ENCODE measurements at places on chromosomes 13 and 19.
A peak's percentile ranks its signal among the peaks of the same experiment; 100 is the strongest.

GRCh38 chr13:88526853-88527215, 855.7 kb downstream of the SLITRK5 start:
- no peak for DNase-seq

DNA sequence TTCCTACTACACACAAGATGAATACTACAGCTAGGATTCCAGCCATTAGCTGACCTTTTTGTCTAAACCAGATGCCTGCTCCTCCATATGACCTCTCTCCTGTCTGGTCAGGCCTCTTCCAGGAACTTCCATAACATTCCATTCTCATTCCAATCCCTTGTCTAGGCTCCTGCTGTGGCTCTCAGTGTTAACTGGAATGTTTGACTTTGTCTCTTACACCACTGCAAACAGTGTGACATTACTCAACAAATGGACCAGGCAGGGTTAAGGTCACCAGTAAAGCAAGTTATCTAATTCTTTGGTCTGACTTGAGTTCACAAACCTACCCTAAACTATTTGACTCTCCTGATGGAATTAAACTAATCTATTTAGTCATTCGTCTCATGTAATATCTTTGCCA, 2.1 kb upstream of the GPC6 start:
- peak; percentile 89 for DNase-seq

GRCh38 chr13:26923824-26924605, 163.4 kb upstream of the GPR12 start:
- DNase-seq: peak; percentile 35

DNA sequence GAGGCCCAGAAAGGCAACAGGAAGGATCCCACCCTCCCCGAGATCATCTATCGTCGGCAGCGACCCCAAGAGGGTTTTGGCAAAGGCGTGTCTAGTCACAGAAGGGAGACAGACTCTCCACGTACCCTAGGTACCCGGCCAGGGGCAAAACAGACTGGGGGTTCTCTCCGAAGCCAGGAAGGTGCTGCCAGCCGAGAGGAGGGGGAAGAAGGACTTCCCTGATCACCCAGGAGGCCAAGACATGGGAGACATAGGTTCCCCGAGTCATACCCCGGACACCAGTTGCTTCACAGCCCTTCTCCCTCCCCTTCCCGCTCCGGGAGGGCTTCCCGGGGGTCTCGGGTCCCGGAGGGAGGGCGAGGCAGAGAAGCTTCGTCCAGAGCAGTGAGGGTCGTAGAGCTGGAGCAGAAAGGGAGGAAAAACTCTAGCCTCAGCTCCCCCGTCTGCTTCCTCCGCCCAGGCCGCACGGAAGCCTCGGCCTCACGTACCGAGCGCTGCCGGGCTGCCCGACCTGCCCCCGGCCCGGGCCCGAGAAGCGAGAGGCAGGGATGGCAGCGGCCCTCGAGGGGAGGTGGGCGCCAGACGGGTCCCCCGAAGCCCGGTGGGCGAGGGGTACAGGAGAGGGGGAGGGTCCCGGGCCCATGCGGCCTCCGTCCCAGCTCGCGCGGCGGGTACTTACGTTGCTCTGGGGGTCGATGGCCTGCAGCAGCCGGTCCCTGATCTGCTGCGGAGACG, 644 bp downstream of the MED26 start:
- DNase-seq: no peak

DNA sequence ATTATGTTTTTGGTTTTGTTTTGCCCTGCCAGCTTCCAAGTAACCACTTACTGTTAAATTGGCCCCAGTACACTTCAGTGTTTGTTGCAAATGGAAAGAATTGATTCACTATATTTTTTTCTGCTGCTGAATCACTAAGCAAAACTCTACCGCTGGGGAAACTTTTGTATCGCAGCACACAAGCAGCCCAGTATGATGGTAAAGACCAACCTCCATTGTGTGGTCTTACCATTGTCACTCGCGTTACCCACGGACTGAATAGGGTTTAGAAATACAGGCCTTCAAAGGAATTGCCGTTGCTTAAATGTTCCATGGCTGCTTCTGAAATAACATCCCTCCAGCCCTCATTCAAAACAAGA, 7.9 kb downstream of the SPATA13 start:
- no peak for DNase-seq

GRCh38 chr19:54877471-54877870, 3.4 kb downstream of the FCAR start:
- DNase-seq: no peak

DNA sequence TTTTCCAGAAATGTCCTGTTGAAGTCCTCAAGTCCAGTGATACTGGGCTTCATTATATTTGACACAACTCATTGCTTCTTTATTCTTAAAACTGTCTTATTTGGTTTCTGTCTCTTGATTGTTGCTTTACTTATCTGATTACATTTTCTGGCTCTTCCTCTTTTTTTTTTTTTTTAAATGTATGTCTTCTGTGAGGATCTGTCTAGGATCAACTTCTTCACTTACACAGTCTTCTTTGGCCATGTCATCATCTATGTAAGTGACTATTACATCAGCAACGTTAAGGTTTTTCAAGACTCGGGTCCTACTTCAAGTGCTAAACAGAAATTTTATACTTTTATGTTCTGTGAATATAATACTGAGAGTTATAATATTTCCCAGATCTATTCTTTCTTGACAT, 162.1 kb downstream of the PDS5B start:
- no peak for DNase-seq

DNA sequence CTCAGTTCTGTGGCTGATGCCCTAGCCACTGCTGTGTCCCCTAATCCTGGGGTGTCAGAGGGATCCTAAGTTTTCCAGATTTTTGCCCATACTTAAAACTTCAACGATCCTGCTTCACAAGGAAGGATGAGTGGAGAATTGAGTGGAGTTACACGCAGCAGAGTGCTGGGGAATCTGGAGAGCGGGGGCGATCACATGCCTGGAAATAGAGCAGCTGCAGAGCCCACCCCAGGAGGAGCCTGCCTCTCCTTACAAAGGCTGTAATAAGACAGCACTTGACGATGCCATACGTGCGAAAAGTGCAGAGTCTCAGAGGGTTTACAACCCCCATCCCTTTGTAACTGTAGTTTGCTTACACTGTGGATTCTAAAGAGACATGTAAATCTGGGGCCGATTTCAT, 40.6 kb downstream of the SUGP2 start:
- DNase-seq: no peak

- DNase-seq: no peak
Measured at GRCh38 chr13:53135301-53135700, 106.7 kb downstream of the OLFM4 start.

- peak; percentile 88 for DNase-seq
Measured at GRCh38 chr13:113275387-113275786, 21.7 kb upstream of the LAMP1 start.

DNA sequence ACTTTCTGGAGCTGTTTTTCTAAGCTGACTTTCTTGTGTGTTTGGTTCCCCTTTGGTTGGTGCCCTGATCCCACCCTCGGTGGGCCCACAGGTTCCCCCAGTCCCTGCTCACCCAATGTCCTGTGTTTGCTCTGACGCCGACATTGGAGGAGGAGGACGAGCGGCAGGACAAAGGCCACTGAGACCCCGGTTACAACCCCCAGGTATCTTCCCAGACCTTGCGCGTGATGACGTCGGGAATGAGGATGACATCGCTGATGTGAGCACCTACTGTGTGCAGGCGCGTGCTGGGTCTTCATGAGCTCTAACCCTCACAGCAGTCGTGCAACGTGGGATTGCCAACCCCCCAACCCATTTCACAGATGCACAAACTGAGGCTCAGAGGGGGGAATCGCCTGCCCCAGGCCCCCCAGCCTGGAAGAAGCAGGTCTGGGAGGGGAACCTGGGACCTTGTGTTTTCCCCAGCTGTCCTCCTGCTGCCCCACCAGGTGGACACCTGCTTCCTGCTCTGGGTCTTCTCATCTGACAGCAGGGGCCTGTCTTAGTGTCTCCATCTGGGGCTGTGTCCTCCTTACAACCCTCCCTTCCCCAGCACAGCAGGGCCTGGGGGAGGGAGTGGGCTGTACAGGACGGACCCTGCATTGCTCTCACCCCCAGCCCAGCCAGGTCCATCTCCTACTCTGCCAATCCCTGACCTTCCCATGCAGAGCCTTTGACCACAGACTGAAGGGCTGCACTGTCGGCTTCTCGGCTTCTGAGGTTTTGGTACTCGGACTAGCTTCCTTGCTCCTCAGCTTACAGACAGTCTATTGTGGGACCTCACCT, 4.7 kb upstream of the LILRA6 start:
- no peak for DNase-seq

DNA sequence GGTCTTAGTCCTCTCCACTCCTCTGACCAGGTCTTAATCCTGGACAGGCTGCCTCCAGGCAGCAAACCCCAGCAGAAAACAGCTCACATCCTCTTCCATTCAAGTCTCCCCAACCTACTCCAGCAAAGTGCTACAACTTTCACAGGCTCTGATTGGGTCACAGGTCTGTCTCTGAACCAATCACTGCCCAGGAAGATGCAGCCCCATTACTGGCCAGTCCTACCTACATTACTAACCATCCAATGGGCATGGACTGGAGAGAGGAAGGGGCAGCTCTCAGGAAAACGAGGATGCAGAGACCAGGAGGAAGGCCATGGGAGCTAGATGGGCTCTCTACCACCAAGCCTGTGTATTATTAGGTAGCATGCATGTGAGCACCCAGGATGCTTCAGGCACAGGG, 12.2 kb downstream of the MED26 start:
- no peak for DNase-seq

DNA sequence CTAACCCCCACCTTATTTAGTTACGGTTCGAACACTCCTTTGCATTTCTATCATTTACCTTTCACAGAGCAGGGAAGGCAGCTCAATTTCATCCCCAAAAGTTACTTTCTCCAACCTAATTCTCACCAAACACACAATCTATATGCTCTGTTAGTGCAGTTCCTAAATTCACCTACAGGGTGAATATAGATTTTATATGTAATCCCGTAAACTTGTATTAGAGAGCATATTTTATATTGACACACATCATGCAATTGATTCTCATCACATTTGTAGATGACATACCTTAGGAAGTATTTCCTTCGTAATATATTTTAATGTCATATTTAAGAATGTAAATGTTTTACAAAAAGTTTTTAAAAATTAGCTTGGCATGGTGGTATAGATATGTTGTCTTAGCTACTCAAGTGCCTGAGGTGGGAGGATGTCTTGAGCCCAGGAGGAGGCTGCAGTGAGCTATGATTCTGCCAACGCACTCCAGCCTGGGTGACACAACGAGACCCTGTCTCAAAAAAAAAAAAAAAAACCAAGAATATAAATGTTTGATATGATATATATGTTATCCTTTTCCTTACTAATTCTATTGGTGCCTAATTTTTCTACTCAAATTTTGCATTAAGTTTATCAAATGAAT, 57.3 kb upstream of the TNFRSF19 start:
- DNase-seq: no peak

- no peak for DNase-seq
Measured at GRCh38 chr13:91813253-91813652, 414.8 kb downstream of the GPC5 start.

GRCh38 chr13:47843005-47843404, 158.1 kb downstream of the SUCLA2 start:
- peak; percentile 66 for DNase-seq

GRCh38 chr13:106490569-106491321, 44.7 kb downstream of the EFNB2 start:
- no peak for DNase-seq

DNA sequence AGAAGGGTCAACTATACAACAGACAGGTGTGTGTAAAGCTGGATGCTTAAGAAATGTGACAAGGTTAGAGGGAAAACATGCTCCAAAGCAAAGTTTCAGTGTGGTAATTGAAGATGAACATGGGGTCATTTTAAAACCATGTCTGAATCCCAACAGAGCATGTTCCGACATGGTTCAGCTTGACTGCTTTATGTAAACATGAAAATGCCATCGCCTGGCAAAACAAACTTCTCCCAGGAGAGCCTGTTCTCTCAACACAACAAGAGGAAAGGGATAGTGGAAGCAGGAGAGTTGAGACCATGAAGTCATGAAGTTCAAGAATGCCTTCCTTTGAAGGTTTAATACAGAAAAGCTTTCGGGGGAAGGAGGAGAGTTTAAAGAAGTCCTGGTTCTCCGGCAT, 85.8 kb downstream of the EPSTI1 start:
- peak; percentile 18 for DNase-seq

DNA sequence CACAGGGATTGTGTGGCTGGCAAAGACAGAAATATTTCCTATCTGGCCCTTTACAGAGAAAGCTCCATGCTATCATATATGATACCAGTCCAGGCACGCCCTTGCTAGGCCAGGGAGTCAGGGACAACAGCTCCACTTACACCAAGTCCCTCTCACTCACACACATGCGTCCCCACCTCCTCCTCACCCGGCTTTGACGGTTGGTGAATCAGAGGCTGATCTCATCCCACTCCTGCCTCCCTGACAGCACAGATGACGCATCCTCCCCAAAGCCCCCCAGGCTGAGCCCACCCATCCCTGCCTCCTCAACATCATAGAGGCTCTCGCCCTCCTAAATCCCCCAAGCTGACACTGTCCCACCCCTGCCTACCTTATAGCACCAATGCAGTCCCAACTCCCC, 62.7 kb downstream of the F2RL3 start:
- DNase-seq: peak; percentile 2

DNA sequence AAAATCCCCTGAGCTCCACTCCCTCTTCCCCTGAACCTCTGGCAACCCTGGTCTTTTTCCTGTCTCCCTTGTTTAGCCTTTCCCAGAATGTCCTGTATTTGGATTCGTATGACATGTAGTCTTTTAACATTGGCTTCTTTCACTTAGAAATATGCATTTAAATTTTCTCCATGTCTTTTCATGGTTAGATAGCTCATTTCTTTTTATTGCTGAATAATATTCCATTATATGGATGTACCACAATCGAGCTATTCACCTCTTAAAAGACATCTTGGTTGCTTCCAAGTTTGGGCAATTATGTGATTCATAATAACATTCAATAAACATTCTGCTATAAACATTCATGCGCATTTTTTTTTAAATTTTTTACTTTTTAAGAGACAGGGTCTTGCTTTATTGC, 99.6 kb upstream of the ZNF536 start:
- no peak for DNase-seq

- DNase-seq: no peak
Measured at GRCh38 chr13:68323124-68323523, 1093.0 kb upstream of the PCDH9 start.

DNA sequence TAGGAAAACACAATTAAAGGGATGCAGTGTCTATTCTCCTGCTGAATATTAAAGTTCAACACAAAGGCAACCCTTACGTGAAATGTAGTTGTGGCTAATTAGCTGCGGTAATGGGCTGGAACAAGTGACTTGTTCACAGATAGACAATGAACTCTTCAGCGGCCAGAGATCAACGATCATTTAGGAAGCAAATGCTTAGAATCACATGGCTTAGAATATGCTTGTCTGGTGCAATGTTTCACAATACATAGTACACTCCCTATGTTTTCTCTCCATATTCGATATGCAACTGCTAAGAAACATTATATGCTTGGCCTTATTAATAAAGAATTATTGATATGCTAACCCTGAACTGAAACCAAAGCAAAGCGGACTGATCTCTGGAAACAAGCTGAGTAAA, 25.7 kb upstream of the MTUS2 start:
- no peak for DNase-seq

- peak; percentile 91 for DNase-seq
Measured at GRCh38 chr19:24054044-24054935, 32.7 kb upstream of the ZNF254 start.

Measured in kidney tubule cell (primary cell).